ENCODE measurements at places on chromosomes 11 and 22.

GRCh38 chr11:129932381-129933067, 37.1 kb upstream of the NFRKB start:
- no peak for DNase-seq

DNA sequence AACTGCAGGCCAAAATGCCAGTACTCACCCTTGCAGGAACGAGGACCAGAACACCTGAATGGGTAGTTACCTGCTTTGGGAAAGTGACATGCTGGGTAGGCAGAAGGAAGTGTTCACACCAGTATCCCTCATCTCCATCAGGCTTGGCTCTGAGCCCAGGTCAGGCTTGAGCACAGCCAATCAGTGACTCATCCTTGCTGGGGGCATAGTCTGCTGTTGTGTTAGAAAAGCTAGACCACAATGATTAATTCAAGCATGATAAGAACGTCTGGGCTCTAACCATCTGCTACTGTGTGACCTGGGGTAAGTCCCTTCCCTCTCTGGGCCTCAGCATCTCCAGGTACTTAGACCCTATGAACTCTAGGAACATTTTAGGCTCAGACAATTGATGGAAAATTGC, 450.4 kb downstream of the MIAT start:
- peak; percentile 90 for DNase-seq

DNA sequence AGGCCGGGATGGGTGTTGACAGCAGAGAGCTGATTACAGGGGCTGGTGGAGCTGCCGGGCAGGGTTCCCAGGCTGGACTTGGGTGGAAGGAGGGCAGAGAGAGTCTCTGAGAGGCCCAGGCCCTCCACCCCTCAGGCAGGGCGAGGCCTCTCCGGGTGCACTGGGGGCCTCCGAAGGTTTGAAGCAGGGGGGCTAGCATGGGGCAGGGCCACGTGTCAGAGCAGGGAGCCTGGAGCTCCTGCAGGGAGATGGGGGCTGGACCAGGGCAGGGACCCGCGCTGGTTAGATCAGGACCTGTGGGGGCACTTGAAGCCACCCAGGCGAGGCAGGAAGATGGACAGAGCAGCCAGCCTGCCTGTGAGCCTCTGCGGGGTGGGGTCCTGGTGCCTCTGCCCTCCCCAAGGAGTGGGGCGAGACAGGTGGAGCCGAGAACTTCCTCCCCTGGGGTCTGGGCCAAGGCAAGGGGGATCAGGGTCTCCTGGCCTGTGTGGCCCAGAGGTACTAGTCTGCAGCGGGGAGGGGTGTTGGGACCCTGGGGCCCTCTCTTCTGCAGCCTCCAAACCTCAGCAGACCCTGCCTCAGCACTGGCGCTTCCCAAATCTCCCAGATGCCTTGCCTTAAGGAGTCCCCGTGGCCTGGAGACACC, 911 bp downstream of the PANX2 start:
- DNase-seq: no peak

- DNase-seq: no peak
These were observed 83.4 kb upstream of the SORL1-AS1 start for GRCh38 chr11:121536126-121536525.

DNA sequence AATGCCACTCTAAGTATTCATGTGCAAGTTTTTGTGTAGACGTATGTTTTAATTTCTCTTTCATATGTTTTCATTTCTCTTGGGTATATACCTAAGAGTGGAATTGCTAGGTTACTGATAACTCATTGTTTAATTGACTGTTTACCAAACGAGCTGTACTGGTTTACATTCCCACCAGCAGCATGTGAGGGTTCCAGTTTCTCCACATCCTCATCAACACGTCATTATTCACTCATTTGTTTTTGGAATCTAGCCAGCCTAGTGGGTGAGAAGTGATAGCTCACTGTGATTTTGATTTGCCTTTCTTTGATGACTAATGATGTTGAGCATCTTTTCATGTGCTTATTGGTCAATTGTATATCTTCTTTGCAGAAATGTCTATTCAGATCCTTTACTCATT, 4.0 kb downstream of the ANKRD13D start:
- peak; percentile 84 for DNase-seq

- no peak for DNase-seq
These were observed 37.6 kb upstream of the ALX4 start for GRCh38 chr11:44347538-44347937.

DNA sequence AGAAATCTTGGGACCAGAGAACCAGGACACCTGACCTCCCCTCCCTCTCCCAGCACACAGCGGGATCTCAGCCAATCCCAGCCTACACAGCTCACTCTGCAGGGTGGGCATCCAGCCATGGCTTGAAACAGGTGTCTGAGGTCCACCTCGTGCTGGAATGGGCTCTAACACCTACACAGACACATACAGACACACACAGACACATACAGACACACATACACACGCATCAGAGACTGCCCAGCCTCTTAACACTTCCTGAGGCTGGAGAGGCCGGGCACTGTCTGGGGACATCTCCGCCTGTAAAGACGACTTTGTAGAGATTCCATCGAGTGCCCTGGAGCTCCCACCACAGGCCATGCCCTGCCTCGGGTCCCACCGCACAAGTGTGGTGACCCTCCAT, 36.7 kb downstream of the CAPN1 start:
- no peak for DNase-seq

GRCh38 chr11:57942808-57943207, 80.9 kb upstream of the OR9Q1 start:
- DNase-seq: no peak

DNA sequence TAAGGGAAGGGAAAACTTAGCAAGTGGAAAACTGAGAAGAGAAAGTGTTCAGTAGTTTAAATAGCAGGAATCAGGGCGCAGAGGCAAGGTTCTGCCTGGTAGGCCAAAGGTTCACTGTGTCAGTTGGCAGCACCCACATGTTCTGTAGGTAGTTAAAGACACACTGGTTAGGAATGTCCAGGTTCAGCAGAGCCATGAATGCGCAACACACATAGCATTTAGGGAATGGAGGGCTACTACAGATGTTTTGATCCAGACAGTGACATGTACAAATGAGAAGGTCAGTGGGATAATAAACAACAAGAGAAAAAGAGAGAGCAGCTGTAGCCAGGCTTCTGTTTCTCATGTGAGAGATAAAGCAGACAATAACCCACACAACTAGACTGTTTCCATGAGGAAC, 56.2 kb upstream of the ARHGAP42 start:
- DNase-seq: no peak

GRCh38 chr11:81397316-81397715, 1336.3 kb downstream of the FAM181B start:
- DNase-seq: no peak

DNA sequence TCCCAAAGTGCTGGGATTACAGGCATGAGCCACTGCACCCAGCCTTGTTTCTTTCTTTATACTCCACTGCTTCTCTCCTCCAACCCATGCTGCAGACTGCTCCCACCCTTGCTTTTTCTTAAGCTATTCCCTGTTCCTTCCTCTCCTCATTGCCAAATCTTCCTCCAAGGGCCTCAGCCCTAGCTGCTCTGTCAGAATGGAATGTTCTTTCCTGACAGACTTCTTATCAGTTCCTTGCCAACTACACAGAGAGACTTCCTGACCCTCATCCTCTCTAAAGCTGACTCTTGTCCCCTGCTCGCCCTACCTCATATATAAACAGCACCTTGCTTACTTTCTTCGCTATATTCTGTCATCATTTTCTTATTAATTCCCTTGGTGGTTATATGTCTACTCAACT, 16.9 kb upstream of the PIK3C2A start:
- no peak for DNase-seq

- no peak for DNase-seq
These were observed 43.3 kb downstream of the PARVA start for GRCh38 chr11:12420706-12421105.

DNA sequence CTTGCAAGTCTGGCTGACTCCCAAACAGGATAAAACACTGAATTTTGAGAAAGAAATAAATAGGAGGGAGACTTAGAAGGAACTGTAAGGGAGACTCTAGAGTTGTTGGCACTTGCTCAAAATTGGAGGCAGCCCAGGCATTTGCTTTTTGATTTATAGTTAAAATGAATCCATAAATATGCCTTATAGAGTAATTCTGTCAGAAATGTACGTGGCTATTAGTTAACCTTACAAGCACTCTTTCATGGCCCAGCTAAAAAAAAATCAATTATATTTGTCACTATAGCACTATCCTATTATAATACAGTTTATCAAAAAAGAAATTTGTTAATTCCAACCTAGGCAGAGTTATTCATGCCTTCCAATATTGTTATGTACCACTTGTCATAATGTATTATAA, 1000.0 kb upstream of the CHORDC1 start:
- DNase-seq: no peak

DNA sequence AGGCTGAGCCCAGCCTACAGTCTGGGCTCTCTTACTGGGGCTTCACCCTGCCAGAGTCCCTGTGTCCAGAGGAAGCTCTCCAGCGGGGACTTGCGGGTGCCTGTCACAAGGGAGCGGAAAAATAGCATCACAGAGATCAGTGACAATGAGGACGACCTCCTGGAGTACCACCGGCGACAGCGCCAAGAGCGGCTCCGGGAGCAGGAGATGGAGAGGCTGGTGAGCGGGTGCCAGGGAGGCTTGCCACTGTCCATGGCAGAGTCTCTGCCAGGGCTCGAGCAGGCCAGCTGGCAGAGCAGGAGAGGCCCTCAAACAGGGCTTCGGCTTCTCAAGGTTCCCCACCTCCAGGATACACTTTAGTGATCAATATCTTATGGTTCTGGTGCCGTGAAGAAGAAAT, 21.0 kb downstream of the PHLDB1 start:
- no peak for DNase-seq

- peak; percentile 10 for DNase-seq
These were observed 3.4 kb upstream of the SCUBE1 start for GRCh38 chr22:43346521-43346929.

GRCh38 chr11:65506772-65507505, 8.1 kb downstream of the MALAT1 start:
- peak; percentile 97 for DNase-seq

GRCh38 chr11:102318469-102318868, 1.2 kb downstream of the BIRC3 start:
- peak; percentile 37 for DNase-seq

GRCh38 chr22:46535876-46536536, 1.4 kb downstream of the CELSR1 start:
- no peak for DNase-seq

DNA sequence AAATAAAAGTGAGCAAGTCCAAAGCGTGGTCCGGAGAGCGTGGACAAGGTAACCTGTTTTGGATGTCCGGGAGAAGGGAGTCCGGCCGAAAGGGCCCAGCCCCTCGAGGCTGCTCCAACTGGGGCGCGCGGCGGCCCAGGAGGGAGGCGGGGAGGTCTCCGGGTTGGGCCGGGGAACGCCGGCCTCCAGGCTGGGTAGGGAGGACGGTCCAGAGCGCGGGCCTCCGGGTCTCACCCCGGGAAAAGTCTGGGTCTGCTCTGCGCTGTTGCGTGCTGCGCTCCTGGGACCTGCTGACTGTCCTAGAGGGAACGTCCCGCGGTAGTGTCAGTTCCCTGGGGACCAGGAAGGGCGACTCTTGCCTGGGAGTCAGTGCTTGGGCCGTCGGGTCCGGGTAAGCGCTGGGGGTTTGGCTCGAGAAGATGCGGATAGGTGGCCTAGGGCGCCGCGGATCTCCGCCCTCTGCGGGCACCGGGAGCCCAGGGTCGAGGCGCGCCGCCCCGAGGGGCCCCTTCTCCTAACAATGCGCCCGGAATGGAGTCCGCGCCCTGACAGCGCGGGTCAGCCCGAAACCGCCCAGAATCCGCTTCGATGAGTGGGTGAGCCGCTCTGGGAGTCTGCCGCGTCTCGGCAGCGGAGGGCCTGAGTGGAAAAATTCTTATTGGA, 988 bp upstream of the FLI1 start:
- DNase-seq: peak; percentile 27

DNA sequence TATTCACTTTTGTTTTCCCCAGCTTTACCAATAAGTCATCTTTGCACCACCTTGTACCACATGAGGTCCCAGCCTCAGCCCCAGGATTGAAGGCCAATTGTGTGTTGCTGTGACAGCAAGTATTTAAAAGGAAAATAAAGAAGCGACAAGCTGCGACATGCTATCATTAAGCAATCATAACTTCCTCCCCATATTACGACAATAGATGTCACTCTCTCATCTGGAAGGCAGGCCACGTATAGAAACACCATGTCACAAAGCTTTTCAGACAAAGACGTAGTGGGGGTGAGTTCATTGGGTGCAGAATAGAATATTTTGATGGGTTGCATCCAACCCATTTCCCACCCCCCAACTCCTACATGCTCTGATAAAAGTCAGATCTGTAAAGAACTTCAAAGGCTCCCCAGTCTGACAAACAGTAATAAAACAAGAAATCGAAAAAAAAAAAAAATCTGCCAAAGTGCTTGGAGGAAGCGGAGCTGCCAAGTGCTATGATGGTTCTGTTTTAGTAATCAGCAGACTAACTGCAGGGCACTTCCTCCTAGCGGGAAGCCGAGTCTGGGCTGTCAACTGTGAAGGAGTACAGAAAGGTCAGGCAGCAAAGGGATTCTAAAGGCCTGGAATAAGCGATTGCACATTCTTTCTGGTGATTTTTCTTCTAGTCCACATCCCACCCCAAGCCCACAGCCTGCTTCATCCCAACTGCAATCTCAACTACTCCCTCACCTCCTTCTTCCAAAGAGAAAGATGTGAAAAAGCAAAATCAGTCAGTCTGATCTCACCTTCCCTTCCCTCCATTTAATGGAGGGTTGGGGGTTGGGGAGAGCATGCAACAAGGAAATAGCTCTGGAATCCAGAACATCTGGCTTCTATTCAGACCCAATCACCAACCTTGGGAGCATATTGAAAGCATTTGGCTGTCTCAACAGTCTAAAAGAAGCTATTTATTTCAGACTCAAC, 131.4 kb upstream of the UBASH3B start:
- DNase-seq: peak; percentile 23

DNA sequence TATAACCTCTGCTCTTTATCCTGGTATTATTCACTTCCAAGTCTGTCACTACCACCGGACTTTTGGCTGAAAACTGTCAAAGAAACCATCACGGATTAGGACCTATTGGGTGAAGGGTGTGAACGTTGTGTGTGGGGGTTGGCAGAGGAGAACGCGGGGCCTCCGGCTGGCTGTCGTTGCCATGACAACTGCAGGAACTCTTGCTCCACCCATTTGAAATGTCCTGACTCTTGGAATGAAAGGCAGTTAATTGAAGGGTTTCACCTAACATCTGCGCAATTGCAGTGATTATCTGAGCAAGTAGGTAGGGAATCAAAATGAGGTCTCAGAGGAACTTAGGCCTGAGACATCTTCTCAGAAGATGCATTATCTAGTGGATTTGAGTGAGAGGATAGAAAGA, 60.9 kb upstream of the CLMP start:
- DNase-seq: no peak

DNA sequence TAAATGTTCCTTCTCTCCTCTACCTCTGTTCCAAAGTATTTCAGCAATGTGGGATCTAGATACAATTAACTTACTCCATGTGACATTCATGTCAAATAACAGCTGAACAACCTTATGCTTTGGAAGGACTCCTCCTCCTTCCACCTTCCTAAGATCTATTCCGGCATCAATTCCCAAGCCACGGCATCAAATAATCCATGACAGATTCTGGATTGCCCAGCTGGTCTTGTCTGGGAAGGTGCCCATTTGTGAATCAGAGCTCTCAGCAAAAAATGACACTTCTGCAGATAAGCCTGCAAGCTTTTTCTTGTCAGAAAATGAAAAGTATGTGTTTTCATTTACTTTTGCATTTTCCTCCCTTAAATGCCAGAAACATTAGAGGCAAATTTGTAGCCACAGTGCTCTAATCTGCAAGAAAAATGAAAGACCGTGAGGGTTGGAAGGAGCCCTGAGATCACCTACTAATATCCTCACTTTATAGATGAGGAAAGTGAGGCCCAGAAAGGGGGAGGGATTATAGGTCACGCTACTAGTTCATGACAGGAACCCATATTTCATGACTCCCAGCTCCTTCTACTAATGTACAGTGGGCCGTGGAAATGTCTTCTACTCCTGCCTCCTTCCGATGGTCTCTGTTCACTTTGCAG, 124.0 kb downstream of the ME3 start:
- peak; percentile 64 for DNase-seq

GRCh38 chr11:101816613-101817012, 98.2 kb upstream of the CEP126 start:
- no peak for DNase-seq

Data from fibroblast of mammary gland (primary cell).